ENCODE measurements at places on chromosomes 16 and 17.

DNA sequence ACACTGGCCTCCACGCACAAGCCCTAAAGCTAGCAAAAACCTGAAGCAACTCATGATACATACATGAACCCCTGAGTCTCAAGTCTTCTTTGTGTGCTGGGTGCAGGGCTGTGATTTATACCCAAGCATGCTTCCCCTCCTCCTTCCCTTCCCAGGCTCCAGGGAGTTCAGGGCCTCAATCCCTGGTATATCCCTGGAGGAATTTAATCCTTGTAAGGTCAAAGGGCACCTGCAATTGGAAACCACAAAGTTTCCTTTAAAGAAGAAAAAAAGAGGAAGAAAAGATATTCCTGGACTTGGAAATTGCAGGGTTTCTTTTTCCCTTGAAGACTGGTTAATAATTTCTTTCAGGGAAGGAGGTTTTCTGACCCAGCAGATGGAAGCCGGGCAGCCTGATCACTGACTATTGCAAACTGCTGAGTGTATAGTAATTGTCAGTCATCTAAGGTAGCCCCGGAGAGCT is 182.3 kb downstream of the AATF start:
- peak; percentile 15 for DNase-seq

- no peak for DNase-seq
Observed at GRCh38 chr17:39938140-39938869, 10.8 kb downstream of the LRRC3C start.

DNA sequence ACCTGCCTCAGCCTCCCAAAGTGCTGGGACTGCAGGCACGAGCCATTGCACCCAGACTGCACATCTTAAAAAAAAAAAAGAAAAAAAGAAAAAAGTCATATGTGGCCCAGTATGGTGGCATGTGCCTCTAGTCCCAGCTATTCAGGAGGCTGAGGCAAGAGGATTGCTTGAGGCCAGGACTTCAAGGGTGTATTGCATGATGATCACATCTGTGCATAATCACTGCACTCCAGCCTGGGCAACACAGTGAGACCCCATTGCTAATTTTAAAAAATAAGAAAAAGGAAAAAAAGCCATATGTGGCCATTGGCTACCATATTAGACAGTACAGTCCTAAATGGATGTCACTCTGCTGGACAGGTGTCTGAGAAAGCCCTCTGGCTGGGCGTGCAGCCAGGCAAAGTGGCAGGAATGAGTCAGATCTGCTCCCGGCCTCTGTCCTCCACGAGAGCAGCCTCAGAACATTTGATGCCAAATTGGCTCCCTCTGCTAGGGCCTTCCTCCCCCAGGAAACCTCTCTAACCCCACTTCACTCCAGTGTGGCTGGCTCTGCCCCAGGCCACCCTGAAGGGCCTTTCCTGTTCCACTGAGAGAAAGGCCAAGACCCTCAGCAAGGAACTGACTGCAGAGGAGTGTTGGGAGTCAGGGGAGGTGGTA is 14.7 kb downstream of the CA7 start:
- peak; percentile 51 for DNase-seq

GRCh38 chr16:3058139-3059030 is 7.1 kb upstream of the IL32 start:
- peak; percentile 45 for DNase-seq

GRCh38 chr16:7597677-7598076 is 265.0 kb downstream of the RBFOX1 start:
- DNase-seq, result peak; percentile 32

DNA sequence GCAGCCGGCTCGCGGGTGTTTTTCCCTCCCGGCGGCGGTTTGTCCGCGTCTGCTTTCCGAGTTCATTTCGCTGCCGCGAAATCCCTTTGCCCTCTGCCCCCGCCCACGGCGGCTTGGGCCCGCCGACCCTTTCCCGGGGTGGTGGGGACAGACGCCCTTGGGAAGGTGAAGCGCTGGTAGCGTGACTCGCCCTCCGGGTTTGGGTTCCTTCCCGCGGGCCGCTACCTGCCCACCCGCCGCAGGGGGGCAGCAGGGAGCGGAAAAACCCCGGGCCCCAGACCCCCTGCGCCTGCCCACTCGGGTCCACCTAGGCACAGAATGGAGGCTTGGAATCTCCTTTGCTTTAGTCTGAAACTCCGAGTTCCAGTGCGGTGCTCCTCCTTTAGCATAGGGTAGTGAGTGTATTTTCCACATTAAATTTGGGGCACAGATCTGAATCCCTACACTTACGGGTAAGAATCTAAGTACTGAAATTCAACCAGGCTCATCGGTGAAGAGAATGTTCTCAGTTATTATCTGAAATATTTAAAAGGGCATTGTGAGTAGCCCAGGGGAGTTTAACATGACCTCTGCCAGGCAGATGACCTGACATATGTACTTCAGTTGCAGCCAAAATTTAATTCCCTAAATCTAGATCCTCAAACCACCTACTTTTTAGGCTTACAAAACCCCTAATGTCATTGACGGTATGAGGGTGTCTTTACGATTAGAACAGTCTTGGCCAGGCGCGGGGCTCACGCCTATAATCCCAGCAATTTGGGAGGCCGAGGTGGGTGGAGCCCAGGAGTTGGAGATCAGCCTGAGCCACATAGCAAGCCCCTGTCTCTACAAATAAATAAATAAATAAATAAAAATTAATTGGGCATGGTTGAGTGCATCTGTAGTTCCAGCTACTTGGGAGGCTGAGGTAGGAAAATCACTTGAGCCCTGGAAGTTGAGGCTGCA is 1.0 kb downstream of the NME2 start:
- peak; percentile 54 for DNase-seq

GRCh38 chr16:27330542-27330941 is 16.8 kb downstream of the IL4R start:
- peak; percentile 86 for DNase-seq

GRCh38 chr16:65308506-65308905 is 186.6 kb upstream of the CDH11 start:
- DNase-seq, result no peak

GRCh38 chr16:66254751-66255150 is 111.7 kb upstream of the CDH5 start:
- peak; percentile 44 for DNase-seq

GRCh38 chr17:63309021-63309420 is 137.1 kb downstream of the CYB561 start:
- peak; percentile 53 for DNase-seq

DNA sequence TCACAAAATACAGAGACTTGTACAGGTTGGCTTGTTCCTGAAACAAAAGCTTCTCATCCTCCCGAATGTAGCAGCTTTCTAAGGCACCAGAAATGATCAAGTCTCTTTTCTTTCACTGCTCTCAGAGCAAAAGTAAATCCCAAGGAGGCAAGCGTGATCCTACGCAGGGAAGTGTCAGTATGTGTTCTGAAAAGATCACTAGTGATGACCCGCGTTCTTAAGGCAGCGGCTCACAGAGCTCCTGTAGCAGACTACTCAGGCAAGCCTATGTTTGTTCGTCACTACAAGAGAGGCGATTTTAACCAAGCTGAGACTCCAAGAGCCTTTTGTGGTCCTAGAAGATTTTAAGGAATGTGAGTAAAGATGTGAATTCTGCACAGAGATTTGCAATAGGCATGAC is 34.5 kb downstream of the WIPI1 start:
- DNase-seq, result no peak

Data from fibroblast of skin of right biceps (primary cell).